ENCODE measurements at places on chromosomes 5 and 9.

- DNase-seq, result no peak
Measured at GRCh38 chr5:81359108-81359507, 34.8 kb downstream of the ACOT12 start.

- DNase-seq, result no peak
Measured at GRCh38 chr5:1171340-1171941, 30.0 kb upstream of the SLC6A19 start.

DNA sequence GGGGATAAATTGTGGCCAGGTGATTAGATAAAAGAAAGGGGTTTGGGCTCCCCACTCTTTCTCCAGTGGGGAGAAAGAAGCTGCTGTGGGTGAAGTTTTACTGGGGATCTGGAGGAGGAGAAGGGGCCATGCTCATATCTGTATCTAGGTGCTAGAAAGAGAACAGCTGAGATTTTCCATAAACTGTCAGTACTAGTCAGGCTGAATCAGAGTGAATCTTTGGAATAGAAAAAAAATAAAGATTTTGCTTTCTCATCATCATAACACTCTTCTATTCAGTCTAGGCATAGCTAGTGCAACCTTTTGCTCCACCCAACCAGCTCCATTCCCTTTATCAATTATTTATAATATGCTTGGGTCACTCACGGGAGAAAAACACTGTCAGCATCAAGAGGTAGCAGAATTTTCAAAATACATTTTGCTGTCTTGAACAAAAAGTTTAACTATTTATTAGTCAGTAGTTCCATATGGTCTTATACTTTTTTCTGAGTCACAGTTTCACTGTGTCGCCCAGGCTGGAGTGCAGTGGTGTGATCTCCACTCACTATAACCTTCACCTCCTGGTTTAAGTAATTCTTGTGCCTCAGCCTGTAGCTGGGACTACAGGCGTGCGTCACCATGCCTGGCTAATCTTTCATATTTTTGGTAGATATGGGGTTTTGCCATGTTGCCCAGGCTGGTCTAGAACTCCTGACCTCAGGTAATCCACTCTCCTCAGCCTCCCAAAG is 21.3 kb upstream of the ERMP1 start:
- DNase-seq, result no peak

DNA sequence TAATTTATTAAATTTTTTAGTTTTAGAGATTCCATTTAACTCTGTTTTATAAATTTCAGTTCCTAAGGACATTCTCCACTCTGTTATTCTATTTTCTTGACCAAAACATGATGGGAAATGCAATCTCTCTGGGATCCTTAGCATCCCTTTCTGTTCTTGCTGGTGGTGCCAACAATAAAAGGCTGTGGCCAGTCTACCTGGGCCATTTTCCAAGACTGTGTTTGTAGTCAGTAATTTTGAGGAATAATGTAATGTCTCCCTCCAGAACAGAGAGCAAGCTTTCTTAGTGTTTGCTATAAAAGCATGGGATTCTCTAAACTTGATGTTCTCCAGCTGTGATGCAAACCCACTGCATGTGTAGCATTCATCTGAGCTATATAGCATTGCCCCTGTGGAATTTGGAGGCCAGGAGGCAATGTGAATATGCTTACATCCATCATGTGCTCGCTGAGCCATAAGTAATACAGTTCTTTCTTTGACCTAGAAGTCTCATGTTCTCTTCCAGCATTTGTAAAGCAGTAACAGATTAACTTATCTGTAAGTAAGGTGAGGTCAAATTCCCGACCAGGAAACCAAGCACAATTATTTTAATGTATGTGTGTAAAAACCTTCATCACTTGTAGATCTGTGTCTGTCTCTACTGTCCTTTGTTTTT is 211.5 kb upstream of the TAS2R1 start:
- DNase-seq, result no peak

DNA sequence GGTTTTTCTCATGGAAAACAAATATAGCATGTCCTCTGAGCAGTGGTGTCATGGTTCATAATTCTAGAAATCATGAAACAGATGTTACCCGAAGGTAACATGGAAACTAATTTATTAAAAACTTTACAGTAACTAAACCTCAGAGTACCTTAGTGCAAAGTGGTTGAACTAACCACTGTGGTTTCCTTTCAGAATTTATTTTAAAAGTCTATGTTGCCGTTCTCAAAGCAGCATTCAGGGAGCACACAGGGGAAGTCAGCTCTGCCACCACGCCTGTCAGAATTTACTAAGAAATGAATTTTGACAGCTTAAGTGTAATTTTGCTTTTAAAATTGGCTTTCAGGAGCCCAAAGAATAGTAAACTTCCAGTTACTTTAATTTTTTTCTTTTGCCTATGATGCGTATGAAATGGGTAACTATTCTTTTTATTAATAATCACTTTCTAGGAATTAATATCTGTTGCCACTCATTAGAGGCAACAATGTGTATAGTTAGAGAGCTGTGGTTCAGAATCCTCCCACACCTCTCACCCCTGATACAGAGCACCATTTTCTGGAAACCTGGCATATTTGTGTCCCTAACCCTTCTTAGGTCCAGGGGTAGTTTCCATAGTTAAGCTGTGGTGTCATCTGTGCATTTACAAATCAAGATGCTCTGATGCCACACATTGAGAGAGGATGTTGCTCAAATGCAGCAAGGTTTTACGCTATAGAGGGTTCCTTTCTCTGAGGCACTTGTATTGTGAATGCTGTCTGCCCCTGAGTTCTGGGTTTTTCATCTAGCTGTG is 202.6 kb downstream of the ZSWIM6 start:
- no peak for DNase-seq

DNA sequence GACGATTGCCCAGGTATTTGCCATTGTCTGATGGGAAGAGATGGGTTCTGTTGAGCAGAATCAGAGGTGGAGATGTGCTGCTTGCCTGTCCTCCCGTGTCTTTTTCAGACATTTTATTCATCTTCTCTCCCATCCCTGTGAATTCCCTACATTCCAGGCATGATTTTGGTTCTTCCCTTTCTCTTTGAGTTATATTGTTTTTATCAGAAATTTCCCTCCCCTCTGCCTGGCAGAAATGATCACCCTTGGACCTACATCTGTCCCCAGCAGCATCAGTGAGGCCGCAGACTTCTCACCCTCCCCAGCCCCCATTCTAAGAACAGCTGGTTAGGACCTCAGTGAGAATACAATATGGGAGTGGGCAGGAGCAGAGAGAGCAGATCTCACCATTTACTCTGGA is 640.2 kb downstream of the CCDC171 start:
- DNase-seq, result no peak

- peak; percentile 71 for DNase-seq
Measured at GRCh38 chr9:95043826-95044225, 273.7 kb downstream of the FANCC start.

GRCh38 chr9:120440791-120441190 is 139.2 kb downstream of the CDK5RAP2 start:
- no peak for DNase-seq

DNA sequence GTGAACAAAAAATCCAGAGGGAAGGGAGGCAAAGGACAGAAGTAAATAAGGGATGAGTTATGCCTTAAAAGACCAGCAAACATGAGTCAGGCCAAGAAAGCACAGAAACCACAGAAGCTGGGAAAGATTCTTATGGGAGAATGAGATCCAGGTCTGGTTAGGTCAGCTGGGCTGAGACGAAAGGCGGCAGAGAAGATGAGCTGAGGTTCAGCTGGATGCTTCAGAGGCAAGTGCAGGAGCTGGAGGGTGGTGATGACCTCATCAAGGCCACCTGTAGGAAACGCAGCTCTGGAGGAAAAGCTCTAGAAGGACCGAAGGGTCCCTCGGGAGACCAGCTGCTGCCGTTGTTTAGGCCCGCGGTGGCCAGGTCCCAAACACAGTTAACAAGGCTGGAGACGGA is 152.0 kb downstream of the MYO10 start:
- DNase-seq, result no peak

- no peak for DNase-seq
Measured at GRCh38 chr9:23829580-23830475, 3.8 kb upstream of the ELAVL2 start.

DNA sequence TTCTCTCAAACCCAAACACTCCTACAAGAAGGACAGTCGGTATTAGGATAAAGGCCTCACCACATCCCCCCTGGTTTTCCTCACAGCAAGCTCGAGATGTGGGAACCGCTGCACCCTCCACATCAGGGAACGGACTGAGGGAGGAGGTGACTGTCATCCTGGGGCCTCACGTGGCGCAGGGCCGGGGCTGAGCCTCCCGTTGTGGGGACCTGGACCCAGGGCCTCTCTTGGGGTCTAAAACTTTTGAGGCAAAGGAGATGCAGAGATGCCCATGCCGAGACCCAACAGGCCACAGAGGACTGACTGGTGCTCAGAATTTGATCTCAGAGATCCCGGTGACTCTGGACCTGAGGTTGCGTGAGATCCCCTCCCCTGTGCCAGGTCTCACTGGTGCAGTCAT is 72.7 kb downstream of the MRPL36 start:
- no peak for DNase-seq

GRCh38 chr5:110105692-110106091 is 416.0 kb downstream of the MAN2A1 start:
- peak; percentile 38 for DNase-seq

DNA sequence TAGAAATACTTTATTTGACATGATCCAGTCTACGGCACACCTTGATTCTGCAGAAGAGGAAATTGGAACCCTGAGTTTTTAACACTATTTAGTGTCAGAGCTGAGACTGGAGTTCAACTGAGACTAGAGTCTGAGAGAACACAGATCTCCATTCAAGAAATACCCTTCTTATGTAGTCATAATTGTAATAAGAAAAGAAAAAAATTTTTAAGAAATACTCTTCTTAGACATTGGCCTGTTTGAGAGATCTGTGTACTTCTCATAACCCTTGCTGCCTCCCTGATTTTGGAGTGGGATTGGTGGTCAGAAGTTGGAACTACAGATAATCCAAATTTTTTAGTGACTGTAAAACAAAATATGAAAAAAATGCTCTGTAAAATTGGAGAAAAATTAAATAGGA is 253.4 kb downstream of the ARRDC3 start:
- DNase-seq, result no peak

GRCh38 chr9:37960631-37961030 is 56.7 kb upstream of the SLC25A51 start:
- no peak for DNase-seq

DNA sequence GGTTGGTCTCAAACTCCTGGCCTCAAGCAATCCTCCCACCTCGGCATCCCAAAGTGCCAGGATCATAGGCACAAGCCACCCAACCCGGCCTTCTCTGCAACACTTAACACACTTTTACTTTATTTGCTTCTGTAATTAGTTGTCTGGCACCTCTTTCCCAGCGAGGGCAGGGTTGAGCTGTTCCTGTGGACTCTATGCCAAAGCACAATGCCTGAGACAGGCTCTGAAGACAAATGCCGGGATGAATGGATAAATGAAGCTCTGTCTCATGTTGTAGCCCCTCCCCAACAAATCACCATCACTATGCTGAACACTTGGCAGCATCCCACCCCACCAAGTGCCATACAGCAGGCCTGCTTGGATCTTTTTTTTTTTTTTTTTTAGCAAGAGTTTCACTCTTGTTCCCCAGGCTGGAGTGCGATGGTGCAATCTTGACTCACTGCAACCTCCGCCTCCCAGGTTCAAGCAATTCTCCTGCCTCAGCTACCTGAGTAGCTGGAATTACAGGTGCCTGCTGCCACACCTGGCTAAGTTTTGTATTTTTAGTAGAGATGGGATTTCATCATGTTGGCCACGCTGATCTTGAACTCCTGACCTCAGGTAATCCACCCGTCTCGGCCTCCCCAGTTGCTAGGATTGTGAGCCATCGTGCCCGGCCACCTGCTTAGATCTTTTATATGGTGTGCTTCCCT is 21.3 kb downstream of the GPX3 start:
- DNase-seq, result no peak

DNA sequence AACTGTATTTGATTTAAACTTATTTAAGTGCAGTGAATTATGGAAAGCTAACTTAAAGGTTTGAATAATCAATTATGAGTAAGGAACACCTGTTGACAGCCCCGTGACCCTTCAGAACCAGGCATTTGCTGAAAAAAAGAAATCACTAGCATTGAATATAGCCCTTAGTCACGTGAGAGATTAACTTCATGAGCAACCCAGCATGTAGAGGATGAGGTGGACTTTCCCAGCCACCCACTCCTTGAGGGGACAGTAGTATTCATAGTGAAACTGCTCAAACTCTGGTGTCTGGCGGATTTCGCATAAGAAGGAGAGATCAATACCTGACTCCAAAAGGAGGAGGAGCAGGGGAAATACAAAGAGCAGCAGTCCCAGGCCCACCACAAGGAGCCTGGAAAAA is 184.8 kb upstream of the RASEF start:
- DNase-seq, result no peak

- no peak for DNase-seq
Measured at GRCh38 chr5:10376544-10376943, 23.0 kb downstream of the MARCHF6 start.

GRCh38 chr9:18996211-18996610 is 36.8 kb downstream of the SAXO1 start:
- no peak for DNase-seq

DNA sequence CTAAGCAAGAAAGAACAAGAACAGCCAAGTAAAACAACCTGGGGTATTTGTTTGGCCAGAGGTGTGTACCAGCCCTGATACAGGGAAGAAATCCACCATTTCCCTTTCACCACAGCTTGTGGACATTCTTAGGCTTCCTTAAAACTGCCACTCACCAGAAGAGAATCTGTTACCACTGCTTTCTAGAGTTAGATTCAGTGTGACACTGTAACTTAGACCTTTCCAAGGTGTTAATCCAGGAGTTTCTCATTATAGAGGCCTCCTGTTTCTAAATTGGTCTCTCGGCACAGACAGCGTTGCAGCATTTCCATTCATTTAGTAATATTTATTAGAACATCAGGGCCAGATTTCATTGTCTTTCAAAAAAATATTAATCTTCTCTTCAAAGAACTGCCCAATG is 55.0 kb downstream of the NIPAL4 start:
- DNase-seq, result no peak

- no peak for DNase-seq
Measured at GRCh38 chr5:2985718-2986117, 234.2 kb upstream of the IRX2 start.

DNA sequence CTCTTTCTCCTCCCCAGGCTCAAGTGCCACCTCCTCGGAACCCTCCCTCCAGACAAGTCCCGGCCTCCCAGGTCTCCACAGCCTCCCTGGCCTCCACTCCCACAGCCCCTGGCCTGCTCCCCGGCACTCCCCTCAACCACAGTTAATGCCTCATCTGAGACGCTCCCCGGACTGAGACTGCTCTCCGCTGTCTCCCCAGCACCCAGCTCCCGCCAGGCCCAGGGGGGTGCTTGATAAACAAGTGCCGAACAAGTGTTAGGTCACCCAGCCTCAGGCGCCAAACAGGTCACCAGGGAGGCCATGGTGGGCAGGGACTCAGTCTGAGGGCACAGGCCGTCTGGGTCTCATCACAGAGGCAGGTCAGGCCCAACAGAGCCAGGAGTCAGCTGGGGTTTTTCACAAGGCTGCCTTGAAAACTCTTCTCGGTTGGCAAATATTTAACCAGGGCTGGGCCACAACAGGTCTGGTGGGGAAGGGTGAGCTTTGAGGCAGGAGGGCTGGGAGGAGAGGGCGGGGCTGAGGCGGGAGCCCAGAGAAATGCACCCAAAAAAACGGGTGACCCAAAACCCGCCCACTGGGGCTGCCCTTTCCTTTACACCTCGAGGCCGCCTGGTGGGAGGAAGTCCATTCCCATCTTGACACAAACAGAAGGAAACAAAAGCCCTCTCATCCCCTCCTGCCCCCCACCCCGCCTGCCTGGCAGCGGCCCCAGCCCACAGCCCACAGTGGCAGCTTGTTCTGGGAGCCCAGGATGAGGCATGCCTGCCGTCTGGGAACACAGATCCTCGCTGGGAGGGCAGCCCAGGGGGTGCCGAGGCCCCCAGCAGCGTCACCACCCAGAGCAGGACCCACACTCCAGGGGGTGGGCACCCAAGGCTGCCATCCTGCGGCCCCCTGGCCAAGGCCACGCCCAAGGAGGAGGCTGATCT is 66.6 kb upstream of the STXBP1 start:
- peak; percentile 97 for DNase-seq
